ENCODE measurements at places on chromosomes 4 and X. TPM values are rescaled to one million over a fixed set of nuclear protein-coding genes. Genes with fewer than 3 reads are reported as not detected.

The GPC4 gene
- total RNA-seq: not detected

The P2RY4 gene
- total RNA-seq: 0.85 TPM

DNA sequence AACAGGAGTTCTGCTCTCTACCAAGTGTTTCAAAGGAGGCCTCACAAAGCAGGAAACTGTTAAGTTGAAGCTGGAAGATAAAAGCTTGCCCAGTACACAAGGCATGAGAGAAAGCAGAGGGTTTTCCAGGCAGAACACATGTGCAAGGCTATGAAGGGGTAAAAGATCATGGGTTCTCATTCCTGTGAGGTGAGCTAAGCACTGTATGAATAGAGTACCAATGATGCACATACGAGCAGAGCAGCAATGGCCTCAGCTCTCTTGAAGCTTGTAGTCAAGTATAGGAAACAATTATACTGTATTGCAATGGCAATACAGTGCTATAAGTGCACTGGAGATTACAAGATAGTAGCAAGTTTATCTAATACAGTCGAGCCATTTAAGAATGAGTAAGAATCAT is 18.0 kb downstream of the TTC29 start:
- ATAC-seq: no peak

GRCh38 chrX:10110984-10111363 is 45.8 kb upstream of the CLCN4 start:
- peak; percentile 44 for ATAC-seq

DNA sequence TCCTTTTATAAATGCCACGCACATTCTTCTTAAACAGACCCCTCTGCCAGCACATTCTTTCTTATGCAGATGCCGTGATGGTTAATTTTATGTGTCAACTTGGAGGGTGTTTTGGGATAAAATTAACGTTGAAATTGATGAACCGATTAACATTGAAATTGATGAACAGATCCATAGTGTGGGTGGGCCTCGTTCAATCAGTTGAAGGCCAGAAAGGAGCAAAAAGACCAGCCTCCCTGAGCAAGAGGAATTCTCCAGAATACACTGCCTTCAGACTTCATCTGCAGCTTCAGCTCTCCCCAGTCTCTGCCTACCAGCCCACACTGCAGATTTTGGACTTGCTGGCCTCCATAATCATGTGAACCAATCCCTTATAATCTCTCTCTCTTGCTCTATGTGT is 233.6 kb upstream of the BCOR start:
- ATAC-seq: no peak

- ATAC-seq: no peak
Measured at GRCh38 chr4:174464949-174465348, 57.3 kb downstream of the HPGD start.

GRCh38 chr4:26893491-26893890 is 32.9 kb downstream of the STIM2 start:
- ATAC-seq: no peak

DNA sequence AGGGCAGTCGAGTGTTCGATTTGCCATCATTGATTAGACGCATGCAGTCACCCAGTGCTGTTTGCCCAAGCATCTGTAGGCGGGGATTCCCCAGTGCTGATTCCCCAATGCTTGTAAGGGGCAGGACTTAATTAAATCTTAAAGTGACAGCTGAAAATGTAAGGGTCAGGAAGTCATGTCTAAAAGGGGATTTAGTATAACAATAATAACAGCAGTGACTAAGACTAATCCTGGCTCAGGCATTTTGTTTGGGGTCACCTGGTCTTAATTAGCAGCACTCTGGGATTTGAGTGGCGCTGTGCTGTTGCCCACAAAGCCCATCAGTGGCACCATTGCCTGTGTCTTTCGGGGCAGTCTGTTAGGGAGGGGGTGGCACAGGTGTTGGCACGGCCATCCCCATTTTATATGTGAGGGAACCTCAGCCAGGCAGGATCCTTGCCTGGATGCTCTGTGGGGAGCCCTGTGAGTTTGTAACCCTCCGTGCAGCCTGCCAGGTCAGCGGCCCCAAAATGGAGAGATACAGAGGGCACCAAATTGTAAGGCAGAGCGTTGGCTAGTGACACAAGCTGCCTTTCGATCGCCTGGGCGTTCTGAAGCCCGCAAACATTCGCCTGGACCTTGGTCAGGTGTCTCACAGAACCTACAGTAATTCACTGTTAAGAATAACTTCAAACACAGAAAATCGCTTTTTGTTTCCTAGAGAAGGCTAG is 146.7 kb downstream of the TBL1X start:
- no peak for ATAC-seq

- ATAC-seq: no peak
Measured at GRCh38 chrX:152588206-152588605, 49.5 kb upstream of the GABRQ start.

DNA sequence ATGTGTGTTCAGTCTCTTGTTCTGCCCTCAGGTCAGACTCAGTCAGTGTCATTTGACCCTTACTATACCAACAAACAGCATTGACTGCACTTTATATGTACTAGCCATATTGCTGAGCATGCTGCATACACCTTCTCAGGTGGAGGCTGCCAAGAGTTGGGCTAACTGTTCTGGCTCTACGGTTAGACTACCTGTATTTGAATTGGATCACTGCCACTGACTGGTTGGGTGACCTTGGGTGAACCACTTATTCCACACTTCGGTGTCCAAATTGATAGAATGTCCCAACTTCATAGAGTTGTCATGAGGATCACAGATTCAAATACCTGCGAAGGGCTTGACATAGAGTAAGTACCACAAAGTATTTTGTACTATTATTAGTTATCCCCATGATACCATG is 91.2 kb upstream of the GPR50 start:
- no peak for ATAC-seq

DNA sequence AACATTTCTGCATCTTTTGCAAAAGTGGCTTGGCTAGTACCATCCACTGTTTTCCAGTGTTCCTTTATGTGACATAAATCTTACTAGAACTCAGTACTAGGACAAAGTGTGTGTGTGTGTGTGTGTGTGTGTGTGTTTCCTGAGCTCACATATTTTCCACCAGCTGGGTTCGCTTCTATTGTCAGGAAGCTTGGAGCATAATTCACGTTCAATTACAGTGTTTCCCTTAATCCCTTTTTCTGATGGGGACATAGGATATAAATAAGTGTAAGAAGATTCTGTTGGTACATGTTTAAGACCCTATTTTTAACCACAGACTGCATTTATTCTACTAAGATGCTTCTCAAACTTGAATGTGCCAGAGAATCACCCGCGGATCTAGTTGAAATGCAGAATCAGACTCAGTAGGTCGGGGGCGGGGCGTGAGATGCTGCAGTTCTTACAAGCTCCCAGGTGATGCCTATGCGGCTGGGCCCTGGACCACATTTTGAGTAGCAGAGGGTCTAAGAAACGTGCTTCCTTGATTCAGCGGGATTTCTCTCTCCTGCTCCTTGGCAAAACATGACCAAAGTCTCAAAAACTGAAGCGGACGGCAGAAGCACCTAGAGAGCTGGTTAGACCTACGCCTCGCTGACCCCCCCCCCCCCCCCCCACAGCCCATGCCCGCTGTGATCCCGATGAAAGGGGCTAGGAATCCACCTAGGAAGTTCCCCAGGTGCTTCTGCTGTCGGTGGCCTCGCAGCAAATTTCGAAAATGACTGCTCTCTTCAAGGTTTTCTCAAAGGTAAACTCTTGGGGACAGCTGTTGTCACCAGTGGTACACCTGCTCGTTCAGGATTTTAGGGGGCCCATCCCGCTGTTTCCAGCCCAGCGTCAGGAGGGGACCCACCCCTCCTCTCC is 797 bp downstream of the CD99L2 start:
- no peak for ATAC-seq

GRCh38 chrX:125003746-125004446 is 315.8 kb upstream of the TEX13C start:
- ATAC-seq: peak; percentile 88

- ATAC-seq: no peak
Measured at GRCh38 chr4:52076731-52077130, 25.6 kb downstream of the SPATA18 start.

DNA sequence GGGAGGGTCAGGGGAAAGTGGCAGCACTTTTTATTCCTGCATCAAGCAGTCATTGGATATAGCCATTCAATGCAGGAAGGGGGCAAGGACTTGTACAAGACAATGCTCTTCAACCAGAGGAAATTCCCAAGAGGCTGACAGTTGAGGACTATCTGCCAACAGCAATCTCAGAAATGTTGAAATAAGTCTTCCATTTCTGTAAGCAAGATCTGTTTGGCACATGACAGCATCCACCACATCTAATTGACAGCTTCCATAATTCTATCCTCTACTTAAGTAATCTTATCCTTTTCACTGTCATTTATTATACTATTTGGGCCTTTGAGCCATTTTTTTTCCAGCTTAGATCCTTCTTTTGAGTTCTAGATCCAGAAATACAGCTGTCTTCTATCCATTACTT is 110.7 kb downstream of the CFAP299 start:
- ATAC-seq: no peak

- ATAC-seq: no peak
Measured at GRCh38 chrX:153537080-153537479, 19.6 kb downstream of the ATP2B3 start.

DNA sequence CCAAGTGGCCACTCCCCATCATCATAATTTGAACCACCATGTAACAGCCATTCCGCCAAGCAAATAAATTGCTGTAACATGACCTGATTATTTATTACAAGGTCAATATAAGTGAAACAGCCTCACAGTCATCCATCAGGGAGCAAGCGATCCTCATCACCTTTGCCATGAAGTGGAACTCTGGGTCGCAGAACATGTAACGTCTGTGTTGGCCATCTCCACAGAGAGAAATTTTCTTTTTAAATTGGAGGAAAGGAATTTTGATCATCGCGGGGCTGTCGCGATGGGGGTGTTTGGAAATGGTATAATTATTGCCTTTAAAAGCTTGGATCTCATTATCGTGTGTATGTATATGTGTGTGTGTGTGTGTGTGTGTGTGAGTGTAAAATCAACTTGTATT is 90.2 kb downstream of the SHOX start:
- ATAC-seq: no peak

Data from activated T-helper 17 cell treated with anti-CD3 and anti-CD28 coated beads, Interleukin-2, amount 50 U/mL, for 72 hours (primary cell).